NCI-H2029 treated with DMSO at 0.1 percent for 48 hours (cell line): ENCODE measurements at places on chromosomes 12 and 14.

GRCh38 chr14:61477712-61478462 lies 156.5 kb downstream of the PRKCH start:
- DNase-seq: peak; percentile 91

- no peak for DNase-seq
These were observed 93.4 kb upstream of the TMEM132D start for GRCh38 chr12:129997239-129997638.

GRCh38 chr14:53011053-53011462 lies 60.2 kb upstream of the FERMT2 start:
- DNase-seq: no peak

DNA sequence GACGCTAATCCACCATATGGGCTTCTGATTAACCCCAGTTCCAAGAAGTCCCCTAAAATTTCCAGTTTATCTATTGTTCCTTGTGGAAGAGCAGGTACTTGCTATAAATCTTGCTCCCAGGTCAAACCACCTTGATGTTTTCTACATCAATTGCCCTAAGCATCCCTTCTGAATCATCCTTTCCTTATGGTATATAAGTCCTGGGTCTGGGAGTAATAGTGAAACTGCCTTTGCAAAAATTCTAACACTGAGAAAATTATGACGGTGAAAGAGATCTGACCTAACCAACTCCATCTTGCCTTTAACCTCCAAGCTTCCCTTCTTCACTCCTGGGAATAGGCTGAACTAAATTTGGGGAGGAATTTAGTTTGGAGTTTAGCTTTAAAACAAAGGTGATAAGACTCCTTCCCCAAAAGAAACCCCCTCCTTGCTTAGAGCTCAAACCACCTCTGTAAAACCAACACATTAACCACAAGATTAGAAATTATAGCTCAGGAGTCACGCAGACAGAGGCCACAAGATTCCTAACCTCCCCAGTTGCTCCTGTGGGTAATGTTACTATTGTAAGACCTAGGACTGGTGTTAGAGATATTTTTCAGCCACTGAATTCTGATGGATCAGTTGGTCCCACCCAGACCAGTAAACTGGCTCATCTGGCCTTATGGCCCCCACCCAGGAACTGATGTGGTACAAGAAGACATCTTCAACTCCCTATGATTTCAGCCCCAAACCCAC lies 33.8 kb upstream of the DTX1 start:
- no peak for DNase-seq

DNA sequence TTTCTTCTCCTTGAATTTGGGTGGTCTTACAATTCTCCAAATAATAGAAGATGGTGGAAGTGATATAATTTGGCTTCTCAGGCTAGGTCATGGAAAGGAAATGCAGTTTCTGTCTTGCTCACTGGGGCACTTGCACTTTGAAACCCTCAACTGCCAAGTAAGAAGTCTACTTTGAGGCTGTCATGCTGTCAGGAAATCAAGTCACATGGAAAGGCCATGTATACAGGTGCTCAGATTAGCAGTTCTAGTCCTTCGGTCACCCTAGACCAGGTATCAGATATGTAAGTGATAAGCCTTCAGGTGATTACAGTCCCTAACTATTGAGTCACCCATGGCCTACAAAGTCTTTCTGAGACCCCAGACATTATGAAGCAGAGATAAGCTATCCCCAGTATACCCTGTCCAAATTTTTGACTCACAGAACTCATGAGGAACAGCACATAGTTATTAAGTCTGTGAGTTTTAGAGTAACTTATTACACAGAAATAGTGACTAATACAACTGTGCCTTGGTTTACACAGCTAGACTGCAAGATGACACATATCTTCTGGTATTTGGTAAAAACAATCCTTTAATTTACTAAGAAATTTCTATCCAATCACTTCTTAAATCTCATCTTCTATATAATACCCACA lies 26.3 kb upstream of the BBS10 start:
- no peak for DNase-seq

GRCh38 chr12:62618930-62619329 lies 152.3 kb downstream of the MON2 start:
- no peak for DNase-seq

GRCh38 chr12:42145552-42146215 lies 1.0 kb upstream of the GXYLT1 start:
- no peak for DNase-seq

DNA sequence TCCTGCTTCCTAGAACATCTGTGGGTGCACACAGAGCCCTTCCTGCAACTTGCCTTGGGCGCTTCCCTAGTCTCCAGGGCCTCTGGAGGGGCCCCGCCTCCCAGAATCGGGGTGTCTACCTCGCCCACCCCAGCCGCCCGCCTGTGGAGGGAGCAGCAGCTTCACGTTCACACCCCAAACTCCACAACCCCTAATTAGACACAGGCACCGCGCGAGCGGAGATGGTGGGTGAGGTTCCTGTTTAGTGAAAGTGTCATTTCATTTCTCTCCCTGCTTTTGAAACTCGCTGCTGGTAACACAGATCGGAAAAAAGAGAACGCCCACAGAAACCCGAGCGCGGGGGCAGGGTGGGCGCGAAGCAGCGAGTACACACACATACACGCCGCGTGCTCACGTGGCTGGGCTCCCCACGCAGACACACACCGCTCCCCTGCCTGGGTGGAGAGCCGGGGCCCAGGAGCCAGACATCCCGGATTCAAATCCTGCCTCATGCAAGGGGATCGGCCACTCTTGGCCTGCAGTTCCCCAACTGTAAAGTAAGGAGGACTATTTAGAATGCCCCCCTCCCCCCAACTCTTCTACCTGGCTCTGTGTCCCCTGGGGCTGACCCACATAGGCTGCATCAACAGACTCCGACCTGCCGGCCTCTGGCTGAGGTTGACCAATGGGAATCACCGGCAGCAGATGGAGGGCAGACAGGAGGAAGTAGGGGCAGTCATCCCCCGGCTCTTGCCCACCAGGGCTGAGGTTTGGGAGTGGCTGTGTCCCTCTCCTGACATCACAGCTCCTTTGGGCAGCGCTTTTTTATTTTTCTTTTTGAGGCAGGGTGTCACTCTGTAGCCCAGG lies 79.2 kb upstream of the NCOR2 start:
- no peak for DNase-seq

GRCh38 chr14:57848353-57848752 lies 17.5 kb downstream of the SLC35F4 start:
- no peak for DNase-seq

- DNase-seq: no peak
These were observed 979 bp downstream of the DDX54 start for GRCh38 chr12:113184098-113184899.

DNA sequence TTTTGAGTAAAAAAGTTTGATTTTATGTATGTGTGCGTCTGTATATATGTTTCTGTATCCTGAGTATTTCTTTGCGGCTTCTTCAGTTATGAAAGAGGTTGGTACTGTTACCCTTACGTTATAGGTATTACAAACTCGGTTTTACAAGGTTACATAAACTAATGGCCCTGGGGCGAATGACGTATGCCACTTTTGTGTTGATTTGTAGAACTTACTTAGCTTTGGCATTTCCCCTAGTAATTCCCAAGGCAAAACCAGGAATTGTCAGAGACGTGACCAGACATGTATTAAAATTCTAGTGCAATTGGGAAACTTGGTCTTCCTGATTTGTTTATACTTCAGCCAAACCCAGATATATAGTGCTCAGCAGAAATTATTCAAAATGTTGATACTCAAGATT lies 93.3 kb downstream of the DUSP16 start:
- DNase-seq: no peak

GRCh38 chr12:110047297-110047940 lies 903 bp downstream of the C12orf76 start:
- no peak for DNase-seq

DNA sequence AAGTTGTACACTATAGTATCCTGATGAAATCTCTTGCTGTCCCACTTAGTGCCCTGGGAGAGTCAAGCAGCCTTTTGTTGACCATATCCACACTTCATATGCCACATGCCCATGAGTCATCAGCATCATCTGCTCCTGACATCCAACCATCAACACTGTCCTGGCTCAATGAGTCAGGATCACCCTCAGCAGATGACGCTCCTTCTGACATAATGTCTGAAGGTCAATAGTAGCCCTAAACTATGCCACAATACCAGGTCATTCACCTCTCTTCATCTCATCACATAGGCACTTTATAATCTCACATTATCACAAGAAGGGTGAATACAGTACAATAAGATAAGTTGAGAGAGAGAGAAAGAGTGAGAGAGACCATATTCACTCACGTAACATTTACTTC lies 369.0 kb upstream of the FAR2 start:
- no peak for DNase-seq

- no peak for DNase-seq
These were observed 274.7 kb downstream of the SEC23A start for GRCh38 chr14:38828183-38828827.

DNA sequence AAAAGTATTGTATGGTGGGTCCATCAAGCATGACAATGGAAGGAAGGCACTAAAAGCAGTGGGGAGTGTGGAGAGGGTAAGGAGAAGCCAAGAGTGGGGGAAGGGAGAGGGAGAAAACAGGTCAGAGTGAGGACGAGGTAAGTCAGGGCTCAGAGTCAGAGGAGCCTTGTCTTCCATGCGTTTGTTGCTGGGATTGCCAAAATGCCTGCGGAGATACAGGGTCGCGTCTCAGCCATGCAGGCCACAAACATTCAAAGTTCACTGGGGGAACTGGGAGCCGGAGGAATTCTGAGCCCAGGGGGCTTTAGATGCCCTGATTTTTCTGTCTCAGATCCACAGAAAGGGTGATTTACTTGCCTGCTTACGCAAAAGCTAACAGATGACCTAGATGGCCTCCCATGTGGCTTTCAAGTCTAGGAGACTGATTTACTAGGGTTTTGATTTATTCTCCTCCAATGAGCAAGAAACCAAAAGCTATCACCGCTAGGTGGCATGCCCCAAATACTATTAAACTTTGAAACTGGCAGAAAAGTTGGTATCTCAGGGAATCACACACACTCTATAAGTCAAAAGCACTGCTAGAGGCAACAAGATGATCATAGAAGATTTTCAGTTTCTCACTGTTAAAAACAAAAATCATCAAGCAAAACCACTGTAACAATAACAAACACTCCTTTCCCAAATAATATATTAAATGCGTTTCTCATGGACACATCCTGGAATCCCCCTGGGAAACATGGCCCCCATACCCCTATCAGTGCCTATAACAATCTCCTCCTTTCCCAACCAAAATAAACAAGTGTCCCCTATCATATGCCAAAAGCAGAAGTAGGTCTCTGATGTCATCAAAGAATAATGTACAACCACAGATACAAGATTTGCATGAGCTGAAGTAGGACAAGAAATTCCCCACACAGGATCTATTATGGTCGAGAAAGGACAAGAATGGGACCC lies 26.6 kb upstream of the MDM1 start:
- no peak for DNase-seq

- peak; percentile 32 for DNase-seq
These were observed 185.1 kb upstream of the VASH1 start for GRCh38 chr14:76576047-76576741.

DNA sequence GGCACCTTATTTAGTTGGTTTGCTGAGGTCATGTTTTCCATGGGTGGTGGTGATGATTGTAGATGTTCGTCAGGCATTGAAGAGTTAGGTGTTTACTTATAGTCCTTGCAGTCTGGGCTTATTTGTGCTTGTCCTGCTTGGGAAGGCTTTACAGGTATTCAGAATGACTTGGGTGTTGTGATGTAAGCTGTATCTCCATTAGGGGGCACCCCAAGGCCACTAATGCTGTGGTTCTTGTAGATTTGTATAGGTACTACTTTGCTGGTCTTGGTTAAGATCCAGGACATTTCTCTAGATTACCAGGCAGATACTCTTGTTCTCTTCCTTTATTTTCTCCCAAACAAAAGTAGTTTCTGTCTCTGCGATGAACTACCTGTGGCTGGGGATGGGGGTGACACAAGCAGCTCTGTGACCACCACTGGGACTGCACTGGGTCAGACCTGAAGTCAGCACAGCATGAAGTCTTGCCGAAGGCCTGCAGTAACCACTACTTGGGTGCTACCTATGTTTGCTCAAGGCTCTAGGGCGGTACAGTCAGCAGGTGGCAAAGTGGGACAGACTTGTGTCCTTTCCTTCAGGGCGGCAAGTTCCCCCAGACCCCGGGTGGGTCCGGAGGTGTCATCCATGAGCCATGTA lies 35.8 kb upstream of the FBXO33 start:
- no peak for DNase-seq

DNA sequence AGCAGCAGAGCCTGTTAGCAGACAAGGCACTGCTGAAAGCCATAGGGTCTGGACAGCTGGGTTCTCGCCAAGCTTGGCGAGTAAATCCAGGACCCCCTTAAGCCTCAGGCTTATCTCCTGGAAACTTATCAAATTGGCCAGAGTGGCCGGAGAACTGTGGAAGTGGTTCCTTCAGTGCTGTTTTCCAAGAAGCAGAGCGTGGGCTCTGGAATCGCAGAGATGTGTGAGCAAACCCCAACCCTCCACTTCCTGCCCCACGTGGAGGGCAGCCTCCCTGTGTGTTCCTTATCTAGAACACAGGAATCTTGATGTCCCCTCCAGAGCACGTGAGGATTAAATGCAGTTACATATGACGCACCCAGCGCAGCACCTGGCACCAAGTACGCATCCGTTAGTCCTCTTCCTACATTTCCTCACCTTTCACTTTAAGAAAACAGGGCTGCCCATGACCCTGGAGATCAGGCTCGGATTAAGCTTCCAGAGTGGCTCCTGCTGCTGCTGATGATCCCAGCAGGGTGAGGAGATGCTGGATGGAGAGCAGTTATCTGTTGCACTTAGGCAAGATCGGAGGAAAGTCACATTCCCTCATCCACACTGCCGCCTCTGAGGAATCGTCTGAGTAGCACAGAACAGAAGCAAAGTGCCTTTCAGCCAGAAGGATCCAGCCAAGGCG lies 35.0 kb downstream of the MMAB start:
- DNase-seq: no peak

DNA sequence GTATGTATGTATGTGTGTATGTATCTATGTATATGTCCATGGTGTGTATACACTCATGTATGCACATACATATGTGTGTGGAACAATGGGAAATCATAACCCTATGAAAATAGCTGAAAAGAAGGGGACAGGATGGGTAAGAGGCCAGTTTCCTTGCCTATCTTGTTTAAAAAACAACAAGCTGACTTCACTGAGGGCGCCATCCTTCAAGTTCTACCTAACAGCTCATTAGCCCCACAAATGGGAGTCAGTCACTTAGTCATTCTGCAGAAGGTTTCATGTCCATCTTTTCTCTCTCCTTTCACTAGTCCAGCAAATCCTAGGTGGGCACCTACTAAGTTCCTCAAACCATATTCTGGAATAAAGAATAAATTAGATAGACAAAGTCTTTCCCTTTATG lies 14.7 kb downstream of the STON2 start:
- DNase-seq: no peak

- DNase-seq: no peak
These were observed 84.6 kb downstream of the VCPKMT start for GRCh38 chr14:50031602-50032313.

GRCh38 chr12:125919856-125920470 lies 854.7 kb downstream of the AACS start:
- no peak for DNase-seq

GRCh38 chr12:78977304-78977867 lies 112.8 kb downstream of the SYT1 start:
- DNase-seq: no peak

GRCh38 chr12:120119271-120119973 lies 2.9 kb upstream of the RAB35 start:
- DNase-seq: no peak

GRCh38 chr12:132909030-132909368 lies 21.6 kb upstream of the CHFR start:
- no peak for DNase-seq

GRCh38 chr14:20848955-20849570 lies 42.1 kb upstream of the RNASE3 start:
- no peak for DNase-seq
